GM13977 (cell line): ENCODE measurements at places on chromosomes 4 and X.

DNA sequence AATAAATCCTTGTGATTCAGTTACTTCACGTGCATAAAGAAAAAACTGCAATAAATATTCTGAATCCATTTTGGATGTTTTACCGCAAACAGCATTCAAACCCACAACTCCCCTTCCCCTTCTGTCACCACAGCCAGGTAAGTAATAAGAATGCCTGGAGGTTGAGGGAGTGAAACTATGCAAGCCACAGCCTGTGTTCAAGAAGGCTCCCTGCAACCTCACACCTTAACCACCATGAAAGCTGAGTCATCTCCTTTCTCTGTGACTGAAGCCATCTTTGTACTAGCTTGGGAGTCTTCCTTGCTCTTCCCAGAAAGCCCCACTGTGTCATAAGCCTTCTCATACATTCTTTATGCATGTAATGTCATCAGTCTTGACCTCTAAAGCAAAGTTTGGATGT, 297.0 kb upstream of the PUDP start:
- no peak for DNase-seq

GRCh38 chr4:98967786-98968329, 27.7 kb upstream of the METAP1 start:
- DNase-seq: no peak

GRCh38 chrX:154802947-154803346, 2.3 kb downstream of the MPP1 start:
- no peak for DNase-seq

- no peak for DNase-seq
These were observed 24.0 kb downstream of the AFM start for GRCh38 chr4:73505567-73505966.

DNA sequence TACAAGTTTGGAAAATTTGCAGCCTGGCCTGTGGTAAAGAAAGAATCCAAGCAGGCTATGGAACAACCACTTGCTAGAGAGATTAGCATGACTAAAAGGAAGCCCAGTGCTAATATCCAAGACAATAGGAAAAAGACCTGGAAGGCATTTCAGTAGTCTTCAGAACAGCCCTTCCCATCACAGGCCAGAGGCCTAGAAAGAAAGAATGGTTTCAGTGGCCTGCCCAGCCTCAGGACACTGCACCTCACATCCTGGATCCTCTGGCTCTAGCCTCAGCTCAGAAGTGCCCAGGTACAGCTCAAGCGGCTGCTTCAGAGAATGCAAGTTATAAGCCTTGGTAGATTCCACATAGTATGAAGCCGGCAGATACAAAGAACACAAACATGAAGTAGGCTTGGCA, 449.8 kb upstream of the AR start:
- DNase-seq: no peak

DNA sequence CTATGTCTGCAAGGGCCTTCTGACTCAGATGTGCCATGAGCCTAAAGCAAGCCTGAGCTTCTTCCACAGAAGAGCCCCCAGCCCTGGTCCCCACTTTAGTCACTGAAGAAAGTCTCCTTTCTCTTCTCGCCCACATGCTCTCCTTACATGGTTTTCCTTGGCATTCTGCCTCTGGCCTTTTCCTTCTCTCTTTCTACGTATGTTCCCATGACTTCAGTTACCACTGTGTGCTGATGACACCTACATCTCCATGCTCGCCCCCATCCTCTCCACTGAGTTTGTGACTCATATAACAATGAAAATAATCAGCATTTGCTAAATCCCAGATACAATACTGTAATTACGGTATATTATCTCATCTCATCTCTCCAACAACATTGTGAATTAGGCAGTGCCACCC, 149.3 kb downstream of the AMMECR1 start:
- no peak for DNase-seq

DNA sequence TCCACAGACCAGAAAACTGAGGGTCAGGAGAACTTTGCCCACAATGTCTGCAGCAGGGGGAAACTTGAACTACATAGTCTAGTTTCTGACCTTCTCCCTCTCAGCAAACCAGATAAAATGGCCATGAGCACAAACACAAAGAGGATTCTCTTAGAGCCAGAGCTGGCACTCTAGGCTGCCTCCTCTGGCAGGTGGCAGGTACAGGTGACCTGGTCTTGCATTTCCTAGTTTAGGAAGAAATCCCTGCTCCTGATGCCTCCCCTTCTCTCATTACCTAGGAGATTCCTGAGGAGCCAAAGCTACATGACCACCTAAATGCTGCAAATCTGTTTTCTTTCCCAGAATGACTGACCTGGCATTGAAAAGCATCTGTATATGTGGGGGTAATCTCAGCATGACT, 45.1 kb downstream of the ARHGEF9 start:
- DNase-seq: no peak

DNA sequence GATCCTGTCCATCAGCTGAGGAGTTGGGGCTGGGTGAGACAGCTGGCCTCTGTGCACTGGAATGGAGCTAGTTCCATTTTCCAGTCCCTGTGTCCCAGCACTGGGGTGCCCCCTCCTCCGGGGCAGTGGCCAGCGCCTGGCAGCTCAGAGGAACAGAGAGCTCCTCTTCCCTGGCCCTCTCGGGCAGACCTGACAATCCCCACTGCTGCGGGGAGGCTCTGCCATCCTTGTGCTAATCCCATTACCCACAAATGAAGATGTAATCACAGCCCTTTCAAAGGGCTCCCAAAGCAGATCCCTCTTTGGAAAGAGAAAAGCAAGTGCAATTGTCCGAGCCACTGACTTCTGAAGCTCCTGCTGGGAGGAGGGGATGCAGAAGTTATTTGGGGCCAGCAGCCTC, 75.1 kb upstream of the MSX1 start:
- DNase-seq: no peak

DNA sequence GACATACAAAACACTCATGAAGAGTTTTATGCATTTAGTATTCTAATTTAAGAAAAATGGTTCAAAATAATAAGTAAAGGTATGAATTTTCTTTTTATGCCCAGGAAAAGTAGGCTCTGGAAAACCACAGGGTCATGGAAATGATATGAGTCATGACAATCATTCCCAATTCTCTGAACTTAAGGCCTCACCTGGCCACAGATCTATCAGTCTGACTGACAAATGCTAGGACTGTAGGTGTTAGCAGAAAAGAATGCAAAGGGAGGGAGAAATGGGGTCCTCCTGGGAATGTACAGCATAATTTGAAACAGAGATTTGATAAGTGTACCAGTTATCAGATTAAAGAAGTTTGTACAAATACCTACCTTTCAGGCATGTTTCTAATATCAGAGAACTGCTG, 270.5 kb upstream of the ARSJ start:
- no peak for DNase-seq

DNA sequence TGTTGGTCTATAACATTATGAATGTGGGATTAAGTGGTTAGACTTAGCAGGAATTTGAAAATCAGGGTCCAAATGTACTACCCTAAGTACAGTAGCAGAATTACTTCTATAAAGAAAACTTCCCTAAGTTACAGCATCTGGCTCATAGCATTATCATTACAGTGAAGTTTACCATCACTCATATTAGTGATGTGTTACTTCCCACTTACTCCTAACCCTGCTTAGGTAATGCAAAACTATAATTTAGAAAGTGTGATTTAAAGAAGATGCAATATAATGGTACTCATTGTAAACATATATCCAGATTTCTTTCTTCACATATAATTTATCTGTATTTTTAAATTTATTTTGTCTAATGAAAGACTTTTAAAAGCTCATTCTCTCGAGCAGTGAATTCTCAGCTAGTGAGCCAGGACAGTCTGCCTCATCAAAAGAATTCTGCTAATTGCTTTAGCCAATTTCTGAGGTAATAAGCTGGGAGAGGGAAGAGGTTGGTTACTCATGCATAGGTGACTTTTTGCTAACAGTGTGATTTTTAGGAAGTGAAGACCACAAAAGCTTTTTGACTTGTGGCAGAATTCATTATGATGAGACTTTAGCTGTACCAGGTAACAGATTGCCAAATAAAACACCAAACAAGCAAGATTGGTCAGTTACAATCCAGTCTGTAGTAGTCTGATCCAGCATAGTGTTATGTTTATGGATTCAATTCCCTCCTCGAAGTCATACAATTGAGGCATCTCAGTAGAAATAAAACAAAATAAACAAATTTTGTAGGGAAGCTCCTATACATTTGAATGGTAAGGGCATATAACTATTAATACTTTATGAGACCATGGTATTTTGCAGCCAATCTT, 21.0 kb downstream of the PLS3 start:
- DNase-seq: no peak

- DNase-seq: no peak
These were observed 89.7 kb downstream of the NEXMIF start for GRCh38 chrX:74835566-74835965.

DNA sequence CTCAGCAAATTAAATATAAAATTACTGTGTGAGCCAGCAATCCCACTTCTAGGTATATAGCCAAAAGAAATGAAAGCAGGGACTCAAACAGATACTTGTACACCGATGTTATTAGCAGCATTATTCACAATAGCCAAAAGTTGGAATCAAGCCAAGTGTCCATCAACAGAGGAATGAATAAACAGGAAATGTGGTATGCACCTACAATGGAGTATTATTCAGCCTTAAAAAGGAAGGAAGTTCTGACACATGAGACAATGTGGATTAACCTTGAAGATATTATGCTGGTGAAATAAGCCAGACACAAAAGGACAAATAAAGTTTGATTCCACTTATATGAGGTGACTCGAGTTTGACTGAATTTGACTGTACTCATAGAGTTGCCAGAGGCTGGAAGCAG, 108.3 kb upstream of the DUSP21 start:
- no peak for DNase-seq

DNA sequence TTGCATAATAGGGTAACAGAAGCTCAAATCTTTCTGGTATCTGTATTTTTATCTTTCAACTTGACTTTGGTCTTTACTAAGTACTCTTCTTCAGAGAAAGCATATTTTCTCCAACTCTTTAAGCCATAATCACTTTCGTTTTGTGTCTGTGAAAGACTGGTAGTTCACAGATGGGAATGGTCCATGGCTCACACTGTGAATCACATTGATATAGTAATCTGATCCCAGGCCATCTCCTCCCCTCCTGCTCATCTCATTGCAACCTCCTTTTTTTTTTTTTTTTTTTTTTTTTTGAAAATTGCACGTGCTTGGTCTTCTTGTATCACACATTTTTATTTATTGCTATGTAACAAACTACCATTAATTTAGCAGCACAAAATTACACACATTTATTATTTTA, 694.5 kb upstream of the SLIT2 start:
- DNase-seq: no peak

DNA sequence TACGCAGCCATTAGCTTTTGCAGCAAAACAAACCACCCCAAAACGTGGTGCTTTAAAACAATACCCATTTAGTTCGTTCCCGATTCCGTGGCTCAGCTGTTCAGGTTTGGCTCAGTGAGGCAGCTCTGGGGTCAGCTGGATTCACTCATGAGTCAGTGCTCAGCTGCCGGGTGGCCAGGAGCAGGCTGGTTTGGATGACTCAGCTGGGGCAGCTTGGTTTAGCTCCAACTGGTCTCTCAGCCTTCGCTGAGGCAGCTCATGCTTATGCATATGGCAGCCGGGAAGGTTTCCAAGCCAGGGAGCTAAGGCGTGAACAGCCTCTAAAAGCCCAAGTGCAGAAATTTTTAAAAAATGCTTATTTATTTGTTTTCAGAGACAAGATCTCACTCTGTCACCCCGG, 13.3 kb upstream of the CD99 start:
- no peak for DNase-seq

- DNase-seq: no peak
These were observed 8.0 kb upstream of the ANXA3 start for GRCh38 chr4:78543424-78544125.

DNA sequence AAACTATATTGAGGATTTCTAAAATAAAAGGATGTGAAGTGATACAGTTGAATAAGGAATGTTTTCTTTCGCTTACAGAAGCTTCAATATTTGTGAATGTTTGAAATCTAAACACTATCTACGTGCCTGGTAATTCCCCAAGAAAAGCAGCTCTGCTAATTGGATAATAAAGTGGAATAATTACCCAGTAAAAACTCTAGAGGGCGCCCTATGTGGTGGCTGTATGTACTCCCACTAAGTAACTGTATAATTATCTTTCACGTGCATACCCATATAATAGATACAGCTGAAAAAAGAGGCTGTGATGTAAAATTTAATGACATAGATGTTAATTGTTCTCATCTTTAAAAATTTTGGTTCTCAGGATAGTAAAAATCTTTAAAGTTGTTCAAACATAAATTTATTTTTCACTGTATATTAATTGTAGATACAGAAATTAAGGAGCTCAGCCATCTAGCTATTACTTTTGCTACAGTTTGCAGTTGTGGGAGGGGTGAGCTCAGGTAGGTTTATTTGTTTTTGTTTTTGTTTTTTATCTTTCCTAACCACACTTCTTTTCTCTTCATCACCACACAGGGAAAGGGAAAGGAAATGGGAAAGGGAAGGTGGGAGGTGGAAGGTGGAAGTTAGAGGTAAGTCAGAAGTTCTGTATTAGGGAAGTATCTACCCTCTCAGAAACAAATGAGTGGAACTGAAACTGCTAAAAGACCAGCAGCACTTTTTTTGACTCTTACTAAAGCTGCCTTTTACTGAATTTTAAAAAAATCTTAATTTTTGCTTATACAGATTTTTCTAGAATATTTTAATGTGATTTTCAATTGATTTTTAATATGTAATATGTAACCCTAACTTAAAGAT, 151.7 kb upstream of the RPS6KA6 start:
- DNase-seq: peak; percentile 7

GRCh38 chrX:148185631-148186030, 204.5 kb downstream of the FMR1NB start:
- DNase-seq: no peak

DNA sequence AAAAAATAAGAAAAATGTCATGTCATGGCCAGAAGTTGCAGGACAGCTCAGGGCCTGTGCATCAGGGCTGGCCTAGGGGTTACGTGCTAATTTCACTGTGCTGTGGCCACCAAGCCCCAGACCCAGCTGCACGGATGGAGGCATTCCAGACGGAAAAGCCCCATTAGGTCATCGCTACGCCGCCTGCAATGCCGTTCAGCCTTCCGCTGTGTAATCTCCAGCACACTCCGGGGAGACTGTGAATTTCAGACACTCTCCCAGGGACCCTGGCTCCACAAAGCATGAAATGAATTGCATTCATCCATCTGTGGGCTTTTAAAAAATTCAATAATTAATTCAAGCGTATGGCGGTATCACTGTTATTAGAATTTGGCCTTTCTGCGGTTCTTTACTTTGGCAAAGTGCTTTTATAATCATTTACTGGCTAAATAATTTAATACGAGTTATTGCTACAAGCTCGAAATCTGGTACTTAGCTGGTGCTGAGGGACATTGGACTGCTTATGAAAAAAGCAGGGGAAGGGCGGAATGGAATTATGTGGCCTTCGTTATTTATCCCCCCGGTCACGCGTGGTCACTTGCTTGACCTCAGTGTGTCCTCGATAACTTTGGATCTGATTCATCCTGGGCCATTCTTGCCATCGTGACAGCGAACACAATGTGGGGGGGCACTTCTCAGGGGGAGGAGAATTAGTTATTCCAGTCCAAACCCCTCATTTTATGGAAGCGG, 9.0 kb upstream of the NSG1 start:
- no peak for DNase-seq

DNA sequence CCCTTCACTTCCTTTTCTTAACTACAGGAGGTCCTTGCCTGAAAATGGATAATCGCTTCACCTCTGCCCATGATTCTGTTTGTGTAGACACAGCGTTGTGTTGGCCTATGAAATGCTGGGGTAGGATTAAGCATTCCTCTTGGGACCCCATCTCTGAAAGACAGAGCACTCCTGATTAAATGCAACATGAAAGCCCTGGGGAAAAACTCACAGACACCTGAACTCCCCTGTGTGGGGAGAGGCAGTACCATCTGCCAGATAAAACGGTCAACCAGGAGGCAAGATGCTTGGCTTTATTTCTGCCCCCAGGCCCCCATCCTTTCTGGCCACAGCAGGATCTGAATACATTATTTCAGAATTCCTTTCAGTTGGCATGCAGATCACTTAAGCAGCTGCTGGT, 1.9 kb downstream of the LGI2 start:
- no peak for DNase-seq
